Activated CD4-positive, CD25-positive, alpha-beta regulatory T cell treated with anti-CD3 and anti-CD28 coated beads, Interleukin-2, amount 50 U/mL, for 72 hours (primary cell): ENCODE measurements at places on chromosomes 11 and 22.

DNA sequence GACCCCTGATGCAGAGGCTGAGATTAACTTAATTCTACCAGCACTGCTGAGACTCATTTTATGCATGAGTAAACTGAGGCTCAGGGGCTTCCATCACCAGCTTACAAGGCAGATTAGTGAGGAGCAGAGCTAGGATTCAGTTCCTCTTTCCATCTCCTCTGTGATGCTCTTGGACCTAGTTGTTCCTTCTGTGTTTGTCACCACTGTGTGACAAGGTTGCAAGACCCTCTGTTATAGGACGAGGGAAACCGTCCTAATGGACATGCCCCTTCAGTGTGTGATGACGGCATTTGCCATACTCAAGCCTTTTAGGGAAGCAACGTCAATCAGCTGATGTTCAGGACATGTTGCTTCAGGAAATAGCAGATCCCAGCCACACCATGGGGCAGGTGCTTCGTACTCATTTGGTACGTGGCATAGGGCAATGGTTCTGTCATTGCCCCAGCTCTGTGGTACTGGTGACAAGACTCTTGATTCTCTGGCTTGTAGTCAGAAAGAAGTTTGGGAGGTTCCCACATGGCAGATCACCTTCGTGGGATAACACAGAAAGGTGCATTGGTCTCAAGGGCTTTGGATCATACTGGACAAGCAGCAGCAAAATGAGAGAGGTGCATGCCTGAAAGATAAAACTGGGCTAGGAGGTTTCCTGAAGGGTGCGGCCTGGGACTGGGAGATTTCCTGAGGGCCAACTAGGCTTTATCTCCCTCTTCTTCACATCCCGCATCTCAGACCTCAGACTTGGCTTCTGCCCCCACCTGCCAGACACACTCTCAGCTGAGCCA, 23.9 kb upstream of the CD44 start:
- DNase-seq: no peak

DNA sequence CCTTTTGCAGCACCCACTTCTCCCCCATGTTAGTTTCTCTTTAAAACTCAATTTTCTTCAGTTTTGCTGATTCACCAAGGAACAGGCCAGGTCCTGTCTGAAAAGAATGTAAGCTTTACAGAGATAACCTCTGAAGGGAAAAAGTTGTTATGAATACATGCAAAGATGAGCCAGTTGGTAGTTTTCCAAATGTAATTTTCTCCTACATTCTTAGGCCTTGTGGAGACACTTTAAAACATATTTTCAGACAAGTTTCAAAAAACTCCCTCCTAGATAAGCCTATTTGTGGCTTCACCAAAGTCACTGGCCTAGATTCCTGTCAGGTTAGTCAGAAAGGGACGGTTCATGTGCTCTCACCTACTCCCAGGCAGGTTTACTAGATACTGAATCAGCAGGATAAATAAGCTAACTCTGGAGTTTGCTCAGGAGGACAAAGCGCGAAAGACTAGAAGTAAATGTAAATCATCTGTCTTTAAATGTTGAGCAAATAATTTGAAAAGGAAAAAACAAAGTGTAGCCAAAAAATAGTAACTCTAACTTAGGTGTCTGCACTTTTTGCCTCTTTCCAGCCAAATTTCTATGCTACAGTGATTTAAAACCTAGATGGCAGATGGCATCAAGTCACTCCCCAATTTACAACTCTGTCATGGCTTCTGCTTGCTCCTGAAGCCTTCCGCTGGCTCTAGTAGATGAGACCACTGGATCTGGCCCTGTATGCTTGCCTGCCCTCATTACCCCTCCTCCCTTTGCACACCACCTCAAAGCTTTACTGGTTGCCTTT, 4.9 kb upstream of the ATP6V1E1 start:
- DNase-seq: no peak

- no peak for DNase-seq
These were observed 10.9 kb downstream of the RELA start for GRCh38 chr11:65651589-65652510.

- no peak for DNase-seq
These were observed 10.2 kb downstream of the GNB1L start for GRCh38 chr22:19844377-19845053.

- no peak for DNase-seq
These were observed 208.3 kb downstream of the CEP164 start for GRCh38 chr11:117535850-117536411.

DNA sequence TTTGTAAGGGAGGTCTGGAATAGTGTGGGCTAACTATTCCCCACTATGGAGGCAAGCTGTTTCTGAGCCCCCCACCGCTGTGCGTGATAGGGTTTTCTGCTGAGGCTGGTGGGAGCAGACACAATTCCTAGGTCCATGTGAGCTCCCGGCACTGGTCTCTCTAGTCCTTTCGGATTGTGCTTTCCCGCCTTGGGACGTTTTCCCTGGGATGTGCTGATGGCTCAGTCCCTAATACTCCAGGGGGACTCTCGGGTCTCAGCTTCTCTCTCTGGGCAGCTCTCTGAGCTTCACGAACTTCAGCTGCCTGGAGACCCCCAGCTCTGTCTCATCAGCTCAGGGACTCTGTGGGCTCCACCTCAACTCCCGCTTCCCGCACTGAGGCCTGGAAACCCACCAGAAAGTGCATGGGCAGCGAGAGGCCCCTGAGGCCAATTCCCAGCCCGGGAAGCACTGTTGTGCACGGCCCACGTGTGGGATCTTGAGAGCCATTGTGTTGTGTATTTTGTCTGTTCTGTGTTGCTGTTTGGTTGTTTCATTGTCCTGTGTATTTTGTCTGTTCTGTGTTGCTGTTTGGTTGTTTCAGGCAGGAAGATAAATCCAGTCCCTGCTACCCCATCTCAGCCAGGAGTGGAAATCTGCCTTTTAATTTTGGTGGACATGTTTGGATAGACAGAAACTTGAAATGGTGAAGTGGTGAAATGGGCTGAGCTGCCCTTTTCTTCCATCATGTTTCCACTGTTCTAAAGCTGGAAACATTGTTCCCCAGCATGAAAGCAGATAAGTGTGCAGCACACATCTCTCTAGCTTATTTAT, 12.7 kb upstream of the TNNT3 start:
- no peak for DNase-seq

- DNase-seq: no peak
These were observed at the start of gene NAALAD2 for GRCh38 chr11:90134478-90135003. NAALAD2 (plus strand) TSS chr11:90134663; CDS start chr11:90134759, 96 bp downstream.

- DNase-seq: no peak
These were observed 225.5 kb upstream of the BLID start for GRCh38 chr11:122341477-122341876.

DNA sequence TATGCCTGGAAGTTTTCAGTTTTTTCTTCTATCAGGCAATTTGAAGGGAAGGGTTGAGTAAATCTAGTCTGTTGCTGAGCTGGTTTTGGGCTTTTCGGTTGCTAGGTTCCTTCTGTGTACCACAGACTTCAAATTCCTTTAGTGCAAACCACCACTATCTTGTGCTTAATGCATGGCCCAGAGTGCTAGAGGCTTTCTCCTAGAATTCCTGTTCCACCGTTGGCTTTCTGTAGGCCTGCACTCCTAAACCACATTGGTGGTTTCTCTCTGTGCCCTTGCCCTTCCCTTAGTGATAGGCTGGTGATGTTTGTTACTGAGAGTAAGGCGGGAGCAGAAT, 47.1 kb upstream of the CTSC start:
- DNase-seq: no peak

- no peak for DNase-seq
These were observed 600.1 kb upstream of the CHORDC1 start for GRCh38 chr11:90822996-90823395.

DNA sequence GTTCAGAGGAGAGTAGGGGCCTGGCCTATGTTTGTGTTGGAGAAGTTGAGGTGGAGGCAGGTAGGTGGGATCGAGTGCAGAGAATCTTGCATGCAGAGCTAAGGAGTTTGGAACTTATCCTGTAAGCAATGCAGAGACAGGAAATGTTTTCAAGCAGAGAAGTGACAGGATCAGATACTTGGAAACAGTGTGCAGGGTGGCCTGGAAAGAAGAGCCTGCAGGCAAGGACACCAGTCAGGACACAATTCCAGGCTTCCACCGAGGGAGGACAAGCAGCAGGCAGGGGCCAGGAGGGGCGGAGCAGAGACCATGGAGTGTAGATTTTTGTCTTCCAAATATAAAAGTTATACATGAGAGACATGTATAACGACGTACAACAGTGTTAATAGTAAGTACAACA, 26.9 kb upstream of the CECR2 start:
- no peak for DNase-seq

- DNase-seq: peak; percentile 64
These were observed 41.1 kb downstream of the UBASH3B start for GRCh38 chr11:122696662-122697061.

GRCh38 chr22:43007519-43008102, 7.3 kb downstream of the PACSIN2 start:
- DNase-seq: no peak

- DNase-seq: no peak
These were observed 118.0 kb downstream of the RASSF10 start for GRCh38 chr11:13127161-13127560.

DNA sequence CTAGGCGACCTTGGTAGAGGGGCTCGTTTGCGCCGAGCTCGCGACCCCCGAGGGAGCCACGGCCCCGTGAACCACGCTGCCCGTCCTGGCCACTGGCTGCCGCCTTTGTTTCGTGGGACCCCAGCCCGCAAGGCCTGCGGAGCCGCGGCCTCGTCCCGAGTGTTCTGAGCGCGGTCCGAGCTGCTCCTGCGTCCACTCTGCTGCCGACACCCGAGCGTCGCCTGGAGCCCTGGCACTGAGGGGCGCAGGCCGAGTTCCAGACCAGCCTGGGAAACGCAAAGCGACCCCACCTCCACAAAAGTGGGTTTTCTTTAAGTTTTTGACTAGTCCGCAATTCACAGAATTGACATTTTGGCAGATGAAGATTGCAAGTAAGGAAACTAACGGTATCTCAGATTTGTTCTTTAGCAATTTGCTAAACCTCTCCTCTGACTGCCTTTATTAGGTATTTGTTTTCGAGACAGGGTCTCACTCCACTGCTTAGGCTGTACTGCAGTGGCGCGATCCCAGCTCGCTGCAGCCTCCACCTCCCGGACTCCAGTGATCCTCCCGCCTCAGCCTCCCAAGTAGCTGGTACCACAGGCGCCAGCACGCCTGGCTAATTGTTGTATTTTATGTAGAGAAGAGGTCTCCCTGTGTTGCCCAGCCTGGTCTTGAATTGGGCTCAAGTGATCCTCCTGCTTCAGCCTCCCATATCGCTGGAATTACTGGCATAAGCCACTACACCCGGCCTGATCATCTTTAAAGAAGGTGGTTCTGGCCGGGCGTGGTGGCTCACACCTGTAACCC, 879 bp upstream of the RNH1 start:
- no peak for DNase-seq

GRCh38 chr22:32265882-32266767, 11.0 kb upstream of the SLC5A4 start:
- DNase-seq: peak; percentile 65

GRCh38 chr11:6900327-6900999, 8.2 kb upstream of the OR2D2 start:
- no peak for DNase-seq

- no peak for DNase-seq
These were observed 8.7 kb upstream of the TOP3B start for GRCh38 chr22:21991304-21991596.

DNA sequence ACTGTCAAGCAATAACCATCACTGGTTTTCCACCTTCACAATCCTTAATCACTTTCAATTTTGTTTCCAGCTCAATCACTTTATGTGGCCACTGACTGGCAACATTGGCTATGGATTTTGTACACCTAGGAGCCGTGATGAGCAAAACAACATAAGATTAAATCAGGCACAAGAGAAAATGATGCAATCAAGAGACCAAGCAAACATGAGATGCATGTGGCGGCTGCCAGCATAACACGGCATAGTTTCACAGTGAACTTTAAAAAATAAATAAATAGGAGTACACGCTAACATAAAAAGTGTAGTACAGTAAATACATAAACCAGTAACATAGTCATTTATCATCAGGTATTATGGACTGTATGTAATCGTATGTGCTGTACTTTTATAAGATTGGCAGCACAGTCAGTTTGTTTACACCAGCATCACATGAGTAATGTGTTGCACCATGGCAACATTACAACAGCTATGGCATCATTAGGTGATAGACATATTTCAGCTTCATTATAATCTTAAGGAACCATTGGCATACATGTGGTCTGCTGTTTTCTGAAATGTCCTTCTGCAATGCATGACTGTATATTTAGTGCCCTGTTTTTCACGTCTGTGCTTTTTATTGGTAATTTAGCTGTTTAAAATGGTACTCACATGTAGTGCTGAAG, 83.3 kb upstream of the PRDM11 start:
- DNase-seq: no peak
